Astrocyte (in vitro differentiated cells and primary cell): ENCODE measurements at places on chromosomes 13 and 19.

DNA sequence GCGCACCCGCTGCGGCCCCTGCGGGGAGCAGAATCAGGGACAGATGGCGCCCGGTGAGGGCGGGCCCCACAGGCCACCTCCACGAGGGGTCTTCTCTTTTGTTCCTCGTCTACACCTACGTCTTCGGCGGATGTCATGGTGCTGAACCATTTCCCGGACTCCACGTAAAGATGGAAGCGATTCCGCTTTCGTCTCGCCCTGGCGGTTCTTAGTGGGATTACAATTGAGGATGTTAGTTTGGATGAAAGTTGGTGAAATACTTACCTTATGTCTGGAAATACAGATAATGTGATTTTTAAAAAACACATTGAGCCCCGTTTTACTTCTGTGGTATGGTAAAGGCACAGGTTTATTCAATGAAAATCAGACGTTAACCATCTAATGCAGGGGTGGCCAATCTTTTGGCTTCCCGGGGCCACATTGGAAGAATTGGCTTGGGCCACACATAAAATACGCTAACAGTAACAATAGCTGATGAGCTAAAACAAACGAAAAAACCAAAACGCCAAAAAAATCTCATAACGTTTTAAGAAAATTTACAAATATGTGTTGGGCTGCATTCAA lies 1.4 kb upstream of the ZMYM5 start:
- peak; percentile 53 for DNase-seq

GRCh38 chr13:109213714-109214113 lies 572.7 kb downstream of the IRS2 start:
- DNase-seq = no peak

GRCh38 chr19:40144947-40145748 lies 46.1 kb upstream of the MAP3K10 start:
- no peak for DNase-seq

DNA sequence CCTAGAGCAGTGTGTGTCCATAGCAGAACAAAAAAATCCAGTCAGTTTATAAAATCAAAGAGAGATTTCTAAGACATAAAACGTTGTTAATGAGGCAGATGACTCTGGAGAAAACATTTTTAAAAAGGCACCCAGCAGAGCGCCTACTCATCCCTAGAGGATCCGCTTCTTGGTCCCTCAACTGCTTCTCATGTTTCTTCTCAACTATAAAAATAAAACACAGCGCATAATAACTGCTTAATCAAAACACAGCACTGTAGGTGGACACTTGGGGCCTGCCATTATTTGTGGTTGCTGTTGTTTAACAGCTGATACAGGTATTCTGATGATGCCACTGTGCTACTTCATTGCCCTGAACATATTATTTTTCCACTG lies 347.9 kb downstream of the FGF9 start:
- DNase-seq = no peak

- no peak for DNase-seq
Measured at GRCh38 chr13:50365408-50366391, 350.5 kb downstream of the KCNRG start.

DNA sequence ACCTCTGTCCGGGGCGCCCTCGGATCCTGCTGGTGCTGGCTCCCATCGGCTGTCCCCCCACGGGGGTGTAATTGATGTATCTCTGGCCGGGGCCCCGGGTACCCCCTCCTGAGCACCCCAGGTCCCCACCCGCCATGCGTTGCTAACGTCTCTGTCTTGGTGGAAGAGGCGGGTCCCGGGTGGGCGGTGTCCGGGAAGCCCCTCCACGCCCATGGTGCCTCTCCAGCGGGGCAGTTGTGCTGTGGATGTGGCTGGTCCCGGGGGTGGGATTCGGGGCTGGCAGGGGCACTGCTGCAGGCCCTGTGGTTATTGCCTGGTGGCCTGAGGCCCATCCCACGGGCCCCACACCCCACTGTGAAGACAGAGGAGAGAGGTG lies 4.9 kb downstream of the DIRAS1 start:
- DNase-seq = no peak

- DNase-seq = no peak
Measured at GRCh38 chr13:94515374-94515773, 35.9 kb upstream of the DCT start.

DNA sequence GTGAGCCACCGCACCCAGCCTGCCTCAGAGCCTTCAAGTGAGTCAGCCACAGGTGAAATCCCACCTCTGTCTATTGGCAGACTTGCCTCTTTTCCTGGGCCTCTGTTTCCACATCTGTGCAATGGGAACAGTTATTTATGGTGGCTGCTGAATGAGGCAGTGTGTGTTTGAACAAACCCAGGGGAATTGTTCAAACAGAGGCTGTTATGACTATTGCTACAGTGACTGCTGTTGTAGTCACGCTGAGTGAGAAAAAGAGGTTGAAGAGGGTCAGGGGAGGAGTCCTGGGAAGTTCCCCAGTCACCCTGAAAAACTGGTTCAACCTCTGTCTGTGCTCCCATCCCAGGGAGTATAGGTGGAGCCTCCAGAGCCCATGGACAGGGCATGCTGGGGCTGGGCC lies at the start of gene CEACAM19:
TSS of gene CEACAM19 (plus strand) at position 83 of the 400 bp plus-strand sequence. CDS start 450 bp downstream, outside the sequence.
- no peak for DNase-seq

- peak; percentile 69 for DNase-seq
Measured at GRCh38 chr13:27353166-27353583, 71.2 kb upstream of the GTF3A start.

- DNase-seq = no peak
Measured at GRCh38 chr13:93789058-93789457, 562.5 kb downstream of the GPC6 start.

DNA sequence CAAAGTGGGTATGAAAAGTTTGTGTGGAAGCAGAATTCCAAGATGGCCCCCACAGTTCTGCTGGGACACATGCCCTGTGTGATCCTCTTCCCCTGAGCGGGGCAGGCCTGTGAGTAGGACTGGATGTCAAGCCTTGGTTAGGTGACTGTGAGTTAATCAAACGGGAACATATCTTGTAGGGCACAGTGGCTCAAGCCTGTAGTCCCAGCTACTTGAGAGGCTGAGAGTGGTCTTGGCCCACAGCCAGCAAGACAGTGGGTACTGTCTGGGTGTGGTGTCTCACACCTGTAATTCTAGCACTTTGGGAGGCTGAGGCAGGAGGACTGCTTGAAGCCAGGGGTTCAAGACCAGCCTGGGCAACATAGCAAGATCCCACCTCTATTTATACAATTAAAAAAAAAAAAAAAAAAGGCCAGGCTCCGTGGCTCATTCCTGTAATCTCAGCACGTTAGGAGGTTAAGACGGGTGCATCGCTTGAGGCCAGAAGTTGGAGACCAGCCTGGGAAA lies 6.4 kb downstream of the ZNF653 start:
- no peak for DNase-seq
